ENCODE measurements at places on chromosomes 4 and X.

DNA sequence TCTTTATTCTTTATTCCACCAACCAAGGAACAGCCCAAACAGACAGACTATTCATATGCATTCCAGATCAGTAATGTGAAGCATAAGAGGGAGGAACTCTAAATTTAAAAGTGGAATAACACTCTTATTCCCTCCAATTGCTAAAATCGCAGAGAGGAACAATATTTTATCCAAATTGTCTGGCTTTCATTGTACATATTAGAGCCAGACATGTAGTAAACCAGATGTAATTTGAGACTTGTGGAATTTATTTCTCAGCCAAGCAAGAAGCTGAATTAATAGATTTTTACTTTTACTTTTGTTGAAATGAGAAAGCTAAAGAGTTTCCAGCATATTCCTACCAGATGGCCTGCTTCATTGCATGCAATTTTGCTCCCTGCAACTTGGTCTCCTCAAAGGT lies 674.6 kb upstream of the SLIT2 start:
- no peak for DNase-seq

- DNase-seq = no peak
Measured at GRCh38 chr4:160316036-160316435, 1213.2 kb downstream of the RAPGEF2 start.

- DNase-seq = no peak
Measured at GRCh38 chr4:188915175-188915574, 775.9 kb downstream of the TRIML1 start.

DNA sequence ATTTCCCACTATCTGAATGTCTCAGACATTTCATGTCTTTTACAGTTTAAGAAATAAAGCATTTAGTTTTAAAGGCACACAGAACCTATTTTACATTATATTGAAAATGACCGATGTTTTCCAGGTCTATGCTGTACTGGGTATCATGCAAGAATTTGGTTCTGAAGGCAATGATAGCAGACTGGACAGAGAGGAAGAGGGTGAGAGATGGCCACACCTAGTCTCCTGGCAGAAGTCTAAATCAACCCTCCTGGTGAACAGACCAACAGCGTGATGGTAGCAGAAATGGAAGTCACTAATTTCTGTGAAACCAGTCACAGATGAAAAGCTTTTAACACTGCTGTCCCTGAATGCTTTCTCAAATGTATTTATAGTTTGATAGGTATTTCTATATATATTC lies 41.9 kb downstream of the MID1 start:
- no peak for DNase-seq

DNA sequence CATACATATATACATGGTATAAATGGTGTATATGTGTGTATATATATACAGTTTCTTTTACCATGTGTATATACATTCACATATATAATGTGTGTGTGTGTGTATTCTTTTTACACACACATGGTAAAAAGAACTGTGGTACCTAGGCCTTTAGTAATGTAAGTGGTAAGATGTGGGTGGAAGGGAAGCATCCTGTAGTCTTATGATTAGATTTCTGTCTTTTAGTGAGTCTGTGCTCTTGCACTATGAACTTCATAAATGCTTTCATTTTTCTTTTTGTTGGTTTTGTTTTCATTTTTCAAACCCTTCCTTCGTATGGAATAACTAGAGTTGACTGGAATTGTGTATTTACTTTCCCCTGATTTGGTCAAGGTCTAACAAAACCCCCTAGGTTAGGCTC lies 12.1 kb downstream of the PABPC4L start:
- DNase-seq = no peak

DNA sequence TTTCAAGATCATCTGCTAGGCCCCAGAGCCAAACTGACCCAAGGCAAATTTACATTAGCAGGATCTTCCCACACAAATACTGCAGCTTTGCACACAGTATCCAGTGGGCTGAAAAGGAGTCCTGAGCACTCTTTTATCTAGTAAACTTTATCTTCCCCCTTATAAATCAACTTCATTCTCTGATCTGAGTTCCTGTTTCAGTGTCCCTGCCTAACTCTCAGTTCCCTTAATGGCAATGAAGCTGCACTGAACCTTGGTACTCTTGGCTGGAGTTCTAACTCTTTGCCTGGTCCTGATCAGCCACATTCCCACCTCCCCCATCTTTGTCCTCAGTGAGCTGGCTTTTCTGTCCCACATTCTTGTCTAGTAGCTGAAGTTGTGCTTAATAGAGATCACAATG lies 37.4 kb downstream of the EDA2R start:
- no peak for DNase-seq

DNA sequence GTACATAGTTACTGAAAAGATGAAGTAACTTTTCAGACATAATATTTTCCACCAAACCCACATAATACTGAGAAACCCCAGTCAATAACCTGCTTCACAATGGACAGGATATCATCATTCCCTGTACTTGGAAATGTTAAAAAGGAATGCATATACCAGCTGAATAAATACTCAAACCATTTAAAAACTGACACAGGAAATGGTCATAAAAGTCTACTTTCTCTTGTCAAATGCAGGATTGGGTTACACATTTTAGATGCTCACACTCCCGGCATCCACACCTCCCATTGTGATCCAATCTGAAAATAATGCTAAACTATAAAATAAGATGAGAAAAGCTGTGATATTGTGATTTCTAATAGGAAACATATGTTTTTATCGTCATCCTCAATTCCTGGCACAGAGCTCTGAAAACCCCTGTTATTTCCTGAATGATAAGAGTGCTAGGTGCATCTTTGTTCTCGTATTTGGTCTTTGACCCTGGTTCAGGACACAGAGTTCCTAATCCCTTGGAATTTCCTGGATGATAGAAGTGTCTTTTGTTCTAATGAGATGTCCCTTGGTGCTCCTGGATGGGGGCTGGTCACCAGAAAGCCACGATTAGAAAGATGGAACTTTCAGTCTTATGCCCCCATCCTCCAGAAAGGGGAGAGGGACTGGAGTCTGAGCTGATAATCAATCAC lies 821.3 kb downstream of the TRIML1 start:
- no peak for DNase-seq

GRCh38 chrX:50799531-50799961 lies 14.4 kb downstream of the SHROOM4 start:
- DNase-seq = no peak

DNA sequence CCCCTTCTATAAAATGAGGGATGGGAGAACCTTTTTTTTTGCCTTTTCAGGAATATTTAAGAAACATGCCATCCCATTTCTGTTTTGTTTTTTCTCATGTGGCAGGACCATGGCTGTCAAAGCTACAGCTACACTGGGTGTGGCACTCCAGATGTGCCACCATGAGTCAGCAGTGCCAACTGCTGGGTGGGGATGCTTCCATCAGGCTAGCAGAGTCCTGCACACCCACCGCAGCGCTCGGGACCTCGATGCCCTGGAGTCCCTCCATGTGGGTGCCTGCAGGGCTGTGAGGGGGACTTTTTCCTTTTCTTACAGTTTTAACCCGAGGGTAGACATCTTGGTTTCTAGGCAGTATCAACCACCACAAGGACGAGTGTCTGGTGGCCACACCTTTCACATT lies 352.6 kb downstream of the NR3C2 start:
- DNase-seq = no peak

- no peak for DNase-seq
Measured at GRCh38 chrX:106170318-106170717, 2.2 kb downstream of the PWWP3B start.

GRCh38 chrX:31440546-31440945 lies 368.7 kb upstream of the FTHL17 start:
- DNase-seq = no peak

DNA sequence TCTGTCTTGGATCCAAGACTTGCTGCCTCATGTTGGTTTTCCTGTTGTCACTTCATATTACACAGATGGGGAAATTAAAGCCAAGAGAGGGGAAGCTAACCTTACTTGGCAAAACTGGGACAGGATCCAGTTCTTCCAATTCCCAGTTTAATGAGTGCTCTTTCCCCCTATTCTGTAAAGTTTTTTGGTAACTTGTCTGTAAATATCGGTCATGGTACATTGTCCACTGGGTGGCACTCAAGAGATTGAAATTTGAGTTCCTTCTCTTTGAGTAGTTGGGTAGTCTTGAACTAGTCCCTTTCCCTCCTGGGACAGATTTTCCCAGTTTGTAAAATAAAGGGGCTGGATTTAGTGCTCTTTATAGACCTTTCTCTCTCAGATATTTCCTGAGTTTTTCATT lies 12.4 kb upstream of the EOLA2 start:
- DNase-seq = peak; percentile 25

All from Jurkat, Clone E6-1 (cell line).